ENCODE measurements at places on chromosomes 1 and 21. TPM values are rescaled to one million over a fixed set of nuclear protein-coding genes. Genes with fewer than 3 reads are reported as not detected.

GRCh38 chr1:61055110-61055614, 27.2 kb upstream of the NFIA start:
- H3K27ac ChIP-seq: no peak overlapping the region
- H3K36me3 ChIP-seq: no peaks in the 10 kb centered on the region
- DNase-seq: no peak
- peaks cover 32% of the 10 kb centered on the region for H3K4me1 ChIP-seq
- no peak overlapping the region for H3K4me3 ChIP-seq

ERRFI1 gene
- total RNA-seq: 1.6 TPM

GRCh38 chr21:17441370-17441769, 71.5 kb upstream of the CXADR start:
- H3K27me3 ChIP-seq: peaks cover 9% of the 10 kb centered on the region
- H3K4me3 ChIP-seq: no peak overlapping the region
- DNase-seq: no peak
- H3K4me1 ChIP-seq: no peaks in the 10 kb centered on the region

OLFM3 gene
- not detected for total RNA-seq

GRCh38 chr1:110477041-110477440, 26.1 kb downstream of the PROK1 start:
- no peak overlapping the region for H3K27ac ChIP-seq
- no peaks in the 10 kb centered on the region for H3K4me1 ChIP-seq
- H3K4me3 ChIP-seq: no peak overlapping the region
- H3K36me3 ChIP-seq: no peaks in the 10 kb centered on the region

TNFRSF1B gene
- 191 TPM for total RNA-seq

DNA sequence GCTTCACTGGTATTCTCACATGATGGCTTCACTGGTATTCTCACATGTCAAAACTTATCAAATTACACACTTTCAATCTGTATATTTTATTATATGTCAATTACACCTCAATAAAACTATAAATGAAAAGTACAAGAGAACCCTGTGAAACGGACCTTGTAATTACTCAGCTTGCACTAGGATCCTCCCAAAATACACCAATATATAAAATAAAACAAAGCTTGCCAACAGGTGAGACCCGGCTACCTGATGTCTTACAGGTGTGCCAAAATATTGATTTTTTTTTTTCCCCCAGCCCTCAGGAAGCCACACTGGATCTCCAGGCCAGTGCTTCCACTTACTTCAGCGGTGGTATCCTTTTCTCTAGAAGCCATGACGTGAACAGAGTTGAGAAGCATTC, 22.9 kb downstream of the PIK3C2B start:
- H3K4me1 ChIP-seq: peaks cover 8% of the 10 kb centered on the region
- DNase-seq: no peak
- H3K27ac ChIP-seq: no peak overlapping the region
- no peak overlapping the region for H3K4me3 ChIP-seq
- H3K36me3 ChIP-seq: peaks cover 11% of the 10 kb centered on the region
- no peaks in the 10 kb centered on the region for H3K27me3 ChIP-seq

DNA sequence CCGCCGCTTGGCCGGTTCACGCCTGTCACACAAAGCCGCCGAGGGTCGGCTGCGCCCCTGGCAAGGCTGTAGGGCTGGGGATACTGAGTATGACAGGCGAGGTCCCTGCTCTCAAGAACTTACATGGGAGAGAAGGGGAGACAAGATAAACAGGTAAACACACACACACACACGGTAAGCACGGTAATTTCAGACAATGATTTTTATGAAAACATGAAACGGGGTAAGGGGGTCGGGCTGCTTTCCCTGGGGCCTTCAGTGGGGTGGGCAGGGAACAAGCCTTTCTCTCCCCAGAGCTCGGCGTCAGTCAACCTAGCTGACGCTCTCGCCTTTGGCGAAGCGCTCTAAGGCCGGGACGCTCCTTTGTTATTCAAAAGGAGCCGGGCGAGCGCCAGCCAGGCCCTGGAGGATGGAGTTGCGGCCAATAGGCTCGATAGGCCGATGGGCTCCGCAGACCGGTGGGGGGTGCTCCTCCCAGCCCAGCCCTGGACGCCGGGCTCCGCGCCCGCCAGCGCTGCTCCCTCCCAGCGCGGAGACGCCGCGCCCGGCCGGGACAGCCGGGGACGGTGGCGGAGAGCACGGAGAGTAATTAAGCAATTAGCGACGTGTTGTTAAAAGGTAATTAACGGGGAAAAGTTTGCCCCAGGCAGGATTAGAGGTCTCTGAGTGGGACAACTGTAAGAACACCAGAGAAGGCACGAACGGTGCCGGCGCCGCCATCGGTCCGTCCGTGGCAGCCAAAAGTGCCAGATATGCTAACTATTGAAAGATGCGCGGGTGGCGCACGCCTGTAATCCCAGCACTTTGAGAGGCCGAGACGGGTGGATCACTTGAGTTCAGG, 950 bp upstream of the INKA2 start:
- peaks cover 13% of the 10 kb centered on the region for H3K4me1 ChIP-seq
- H3K27ac ChIP-seq: no peak overlapping the region
- H3K27me3 ChIP-seq: peaks cover 34% of the 10 kb centered on the region
- H3K4me3 ChIP-seq: peak overlapping the region; percentile 82
- peak; percentile 23 for DNase-seq
- H3K36me3 ChIP-seq: no peaks in the 10 kb centered on the region

DNA sequence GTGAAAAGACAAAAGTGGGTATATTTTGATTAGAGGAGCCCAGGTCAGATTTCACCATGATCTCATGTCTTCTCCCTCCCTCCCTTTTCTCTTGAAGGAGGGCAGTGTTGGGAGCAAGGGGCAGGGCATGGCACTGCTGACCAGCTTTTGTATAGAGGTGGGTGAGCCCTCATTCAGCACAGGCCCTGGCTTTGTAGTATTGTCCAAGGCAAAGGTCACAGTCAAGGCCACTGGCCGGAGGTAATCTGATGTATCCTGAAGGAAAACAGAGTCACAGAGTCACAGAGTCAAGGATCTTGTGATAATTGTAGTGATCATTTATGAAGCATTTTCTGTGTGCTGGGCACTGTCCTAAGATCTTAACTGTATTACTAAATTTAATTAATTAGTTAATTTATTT, 11.9 kb downstream of the ITGA10 start:
- H3K4me1 ChIP-seq: no peaks in the 10 kb centered on the region
- no peak overlapping the region for H3K27ac ChIP-seq
- no peaks in the 10 kb centered on the region for H3K27me3 ChIP-seq
- no peak for DNase-seq

GRCh38 chr21:26159869-26160268, 10.7 kb downstream of the APP start:
- peaks cover 19% of the 10 kb centered on the region for H3K4me1 ChIP-seq
- H3K27me3 ChIP-seq: peaks cover 1% of the 10 kb centered on the region
- no peak for DNase-seq
- H3K4me3 ChIP-seq: no peak overlapping the region

DNA sequence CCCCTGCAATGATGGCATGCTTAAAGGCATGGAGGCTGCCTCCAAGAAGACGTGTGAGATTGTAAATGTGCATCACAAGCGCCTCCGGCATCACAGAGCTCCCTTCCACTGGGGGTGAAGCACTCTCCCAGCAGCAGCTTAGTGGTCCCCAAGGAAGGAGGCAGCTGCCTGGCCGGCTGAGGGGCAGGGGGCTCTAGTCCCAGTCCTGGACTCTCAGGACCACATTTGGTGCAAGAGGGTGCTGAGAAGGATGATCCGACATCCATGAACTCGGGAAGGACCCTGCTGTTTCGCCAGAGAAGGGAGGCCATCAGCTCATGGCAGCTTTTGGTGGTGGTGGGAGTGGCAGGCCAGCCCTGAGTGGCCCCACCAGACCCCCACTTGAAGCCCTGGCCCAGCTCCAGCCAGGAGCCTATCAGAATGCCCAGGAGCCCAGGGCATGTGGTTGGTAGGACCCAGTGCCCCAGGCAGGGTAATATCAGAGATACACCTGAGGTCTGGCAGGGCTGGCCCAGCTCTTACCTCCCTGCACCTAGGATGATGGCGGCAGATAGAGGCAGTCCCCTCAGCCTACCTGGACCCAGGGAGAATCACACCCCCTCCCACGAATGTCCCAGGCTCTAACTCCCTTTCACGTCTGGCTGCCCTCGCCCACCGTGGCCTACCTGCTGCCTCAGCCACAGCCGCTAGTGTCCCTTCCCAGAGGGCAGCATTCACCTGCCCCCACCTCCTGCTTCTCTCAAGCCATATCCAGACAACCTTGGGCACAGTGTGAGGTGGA, 2.4 kb upstream of the WNT9A start:
- H3K4me3 ChIP-seq: no peak overlapping the region
- H3K27me3 ChIP-seq: peaks cover 27% of the 10 kb centered on the region
- peaks cover 5% of the 10 kb centered on the region for H3K4me1 ChIP-seq
- no peaks in the 10 kb centered on the region for H3K36me3 ChIP-seq
- no peak for DNase-seq
- no peak overlapping the region for H3K27ac ChIP-seq

DNA sequence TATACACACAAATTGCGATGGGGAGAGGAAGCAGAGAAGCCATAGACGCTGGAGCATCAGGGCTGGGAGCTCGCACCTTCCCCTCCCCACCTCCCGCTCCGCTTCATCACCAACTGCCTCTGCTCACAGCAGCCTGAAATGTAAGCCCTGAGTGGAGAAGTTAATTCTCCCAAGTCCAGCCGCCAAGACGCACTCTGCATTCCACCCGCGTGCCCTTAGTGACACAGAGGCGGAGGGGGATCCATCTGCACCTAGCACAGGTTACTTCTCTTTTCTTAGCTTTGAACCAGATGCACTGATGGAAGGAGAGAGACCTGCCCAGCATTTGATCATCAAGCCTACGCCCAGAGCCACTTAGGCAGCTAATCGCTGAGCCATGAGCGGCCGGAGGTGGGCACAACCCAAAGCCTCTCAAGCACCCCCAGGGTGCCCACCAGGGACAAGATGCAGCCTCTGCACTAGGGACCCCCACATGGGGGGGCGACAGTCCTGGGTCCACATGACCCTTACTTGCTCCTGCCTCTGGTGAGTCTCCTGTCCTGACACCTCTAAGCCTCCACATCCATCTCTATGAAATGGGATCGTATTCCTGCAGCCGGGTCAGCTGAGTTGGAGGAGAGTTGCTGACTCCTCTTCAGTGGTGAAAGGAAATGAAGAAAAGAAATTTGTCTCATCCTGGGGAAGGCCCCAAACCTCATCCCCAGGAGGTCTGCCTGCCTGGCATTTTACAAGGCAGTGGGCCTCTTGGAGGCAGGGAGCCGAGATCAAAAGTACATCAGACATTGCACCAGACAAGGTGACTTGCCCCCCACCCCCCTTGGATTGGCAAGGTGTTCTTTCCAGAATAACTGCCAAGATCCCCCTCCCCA, 316.2 kb downstream of the MATN1 start:
- no peak overlapping the region for H3K4me3 ChIP-seq
- DNase-seq: no peak
- H3K27ac ChIP-seq: no peak overlapping the region
- H3K27me3 ChIP-seq: peaks cover 5% of the 10 kb centered on the region
- H3K36me3 ChIP-seq: no peaks in the 10 kb centered on the region

DNA sequence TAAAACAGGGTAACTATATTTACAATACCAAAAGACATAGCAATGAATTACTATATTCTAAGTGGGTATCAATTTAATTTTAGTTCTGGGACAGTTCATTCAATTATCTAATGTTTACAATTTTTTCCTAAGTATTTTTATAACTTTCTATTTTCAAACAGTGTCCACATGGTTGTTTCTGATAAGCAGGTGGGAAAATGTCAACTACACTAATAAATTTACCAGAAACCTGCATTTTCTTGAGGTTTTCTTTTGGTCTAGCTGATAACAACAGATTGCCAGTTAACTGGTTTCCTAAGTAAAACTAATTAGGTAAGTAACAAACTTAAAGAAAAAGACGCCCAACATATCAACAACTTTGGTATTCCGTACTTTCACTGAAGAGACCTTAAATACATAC, 84.9 kb upstream of the GFI1 start:
- peaks cover 70% of the 10 kb centered on the region for H3K36me3 ChIP-seq
- H3K27ac ChIP-seq: no peak overlapping the region
- no peak for DNase-seq
- no peaks in the 10 kb centered on the region for H3K27me3 ChIP-seq
- H3K4me3 ChIP-seq: peak overlapping the region; percentile 34

DNA sequence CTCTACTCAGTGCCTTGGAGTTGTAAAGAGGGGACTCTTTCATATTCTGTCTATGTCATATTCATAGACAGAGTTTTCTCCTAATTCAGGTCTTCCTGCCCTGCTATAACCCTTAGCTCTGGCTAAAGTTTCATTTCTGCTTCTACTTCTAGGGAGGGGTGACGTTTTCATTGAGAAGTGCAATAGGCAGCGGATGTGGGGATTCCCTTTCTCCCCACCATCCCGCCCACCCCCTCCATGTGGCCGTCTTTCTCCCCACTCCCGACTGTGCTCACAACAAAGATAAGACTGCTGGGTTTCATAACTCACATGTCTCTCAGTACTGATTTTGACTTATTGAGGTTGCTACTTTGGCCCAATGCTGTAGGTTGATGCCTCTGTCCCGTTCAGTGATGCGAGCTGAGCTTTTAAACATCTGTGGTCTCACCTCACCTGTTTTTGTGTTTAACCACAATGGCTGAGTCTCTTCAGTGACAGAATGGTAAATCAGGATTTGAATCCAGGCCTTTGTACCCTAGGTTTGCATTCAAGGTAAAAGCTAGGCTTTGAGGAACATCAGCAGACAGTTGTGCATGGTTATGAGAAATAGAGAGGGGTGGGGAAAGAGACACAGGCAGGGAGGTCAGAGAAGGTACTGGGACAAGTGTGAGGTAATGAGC, 7.8 kb upstream of the KIF14 start:
- no peaks in the 10 kb centered on the region for H3K36me3 ChIP-seq
- H3K4me3 ChIP-seq: peak overlapping the region; percentile 28
- no peaks in the 10 kb centered on the region for H3K27me3 ChIP-seq
- DNase-seq: peak; percentile 78

GRCh38 chr1:173413271-173413707, 63.8 kb upstream of the PRDX6 start:
- no peak overlapping the region for H3K4me3 ChIP-seq
- no peak overlapping the region for H3K27ac ChIP-seq
- H3K4me1 ChIP-seq: peaks cover 55% of the 10 kb centered on the region
- peaks cover 2% of the 10 kb centered on the region for H3K36me3 ChIP-seq
- no peak for DNase-seq

GRCh38 chr1:31327381-31327780, 30.5 kb downstream of the ZCCHC17 start:
- DNase-seq: no peak
- no peak overlapping the region for H3K4me3 ChIP-seq
- no peaks in the 10 kb centered on the region for H3K27me3 ChIP-seq
- H3K36me3 ChIP-seq: no peaks in the 10 kb centered on the region

- no peaks in the 10 kb centered on the region for H3K36me3 ChIP-seq
- no peak overlapping the region for H3K27ac ChIP-seq
- peaks cover 10% of the 10 kb centered on the region for H3K27me3 ChIP-seq
- DNase-seq: no peak
- H3K4me1 ChIP-seq: peaks cover 13% of the 10 kb centered on the region
These were observed 24.6 kb downstream of the PKP1 start for GRCh38 chr1:201307760-201308499.

DIPK1A gene
- 8.1 TPM for total RNA-seq

KLHDC9 gene
- 0.43 TPM for total RNA-seq

DNA sequence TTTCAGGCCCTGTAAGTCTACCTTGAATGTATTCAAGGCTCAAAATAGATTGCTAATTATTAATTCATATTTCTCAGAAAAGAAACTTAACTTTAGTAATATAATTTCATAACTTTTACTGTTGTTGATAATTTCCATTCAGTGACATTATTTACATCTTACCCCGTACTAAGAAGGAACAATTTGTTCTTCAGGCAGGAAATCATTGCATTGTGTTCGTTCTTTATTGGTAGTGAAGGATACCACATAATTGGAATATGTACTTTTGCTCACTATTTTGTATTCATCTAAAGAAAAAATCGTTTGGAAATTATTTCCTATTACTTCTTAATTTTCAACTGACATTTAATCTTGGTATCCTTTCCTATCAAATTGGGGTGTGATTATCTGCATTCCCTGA, 39.4 kb downstream of the CTTNBP2NL start:
- no peaks in the 10 kb centered on the region for H3K36me3 ChIP-seq
- peaks cover 13% of the 10 kb centered on the region for H3K27me3 ChIP-seq
- no peak overlapping the region for H3K27ac ChIP-seq
- H3K4me3 ChIP-seq: no peak overlapping the region
- no peak for DNase-seq
- H3K4me1 ChIP-seq: no peaks in the 10 kb centered on the region
